ENCODE measurements at places on chromosomes 1 and 21.

- DNase-seq = no peak
Measured at GRCh38 chr1:29289493-29289892, 53.2 kb downstream of the PTPRU start.

DNA sequence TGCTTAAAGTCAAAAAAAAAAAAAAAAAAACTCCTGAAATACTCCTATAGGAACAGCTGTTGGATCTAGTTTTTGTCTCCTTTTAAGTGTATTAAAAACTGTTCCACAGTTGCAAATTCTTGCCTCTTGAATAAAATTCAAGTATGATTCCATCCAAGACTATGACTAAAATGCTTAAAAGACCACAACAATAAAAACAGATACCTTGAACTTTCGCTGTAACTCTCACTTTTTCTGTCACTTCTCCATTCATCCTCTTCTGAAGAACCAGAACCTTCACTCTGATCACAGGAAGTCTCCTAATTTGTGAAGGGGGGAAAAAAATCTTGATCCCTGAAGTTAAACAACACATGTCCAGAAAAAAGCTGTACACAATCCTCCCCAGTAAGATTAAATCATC is 55.0 kb upstream of the PSMG1 start:
- no peak for DNase-seq

GRCh38 chr1:1941868-1942752 is 23.0 kb upstream of the TMEM52 start:
- no peak for DNase-seq

DNA sequence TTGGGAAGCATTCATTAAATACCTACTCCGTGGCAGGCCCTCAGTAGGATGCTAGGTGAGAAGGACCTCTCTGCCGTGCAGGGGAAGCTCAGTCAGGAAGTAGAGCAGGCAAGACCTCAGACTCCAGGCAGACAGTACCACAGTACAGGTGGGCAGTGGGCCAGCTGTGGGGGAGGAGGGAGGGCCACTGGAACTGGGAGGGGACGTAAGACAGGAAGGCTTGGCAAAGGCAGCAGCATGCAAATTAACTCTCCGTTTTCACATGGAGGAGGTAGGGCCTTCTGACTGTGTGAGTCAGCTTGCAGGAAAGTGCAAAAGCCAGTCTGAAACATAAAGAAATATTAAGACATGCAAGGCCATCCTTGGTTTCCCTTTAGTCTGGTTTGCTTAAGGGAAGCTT is 157.7 kb downstream of the TRIM33 start:
- DNase-seq = no peak

- no peak for DNase-seq
Measured at GRCh38 chr1:11413986-11414391, 65.0 kb upstream of the DISP3 start.

GRCh38 chr1:27097484-27097917 is 57.4 kb downstream of the SLC9A1 start:
- peak; percentile 68 for DNase-seq

- DNase-seq = no peak
Measured at GRCh38 chr1:200429221-200429751, 19.4 kb upstream of the ZNF281 start.

GRCh38 chr1:99282536-99282935 is 18.2 kb downstream of the PLPPR4 start:
- no peak for DNase-seq

GRCh38 chr1:173258479-173259264 is 51.5 kb upstream of the TNFSF4 start:
- DNase-seq = no peak

- no peak for DNase-seq
Measured at GRCh38 chr1:67169496-67169895, 3.2 kb downstream of the IL23R start.

DNA sequence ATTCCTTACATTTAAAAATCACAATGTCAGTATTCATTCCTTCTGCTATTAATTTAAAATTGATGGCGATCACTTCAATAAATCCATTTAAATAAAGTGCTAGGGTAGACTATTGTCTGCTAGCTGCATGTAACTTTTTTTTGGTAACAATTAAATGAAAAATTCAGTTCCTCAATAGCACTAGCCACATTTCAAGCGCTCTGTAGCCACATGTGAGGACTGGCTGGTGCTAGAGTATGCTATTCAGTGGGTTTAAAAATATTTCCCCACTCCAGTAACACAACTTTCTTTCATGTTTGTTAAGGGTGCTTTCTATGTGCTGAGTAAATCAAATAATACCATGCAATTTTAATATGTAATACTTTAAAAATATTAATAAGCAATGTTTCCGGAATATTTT is 108.2 kb downstream of the LTN1 start:
- DNase-seq = no peak

- DNase-seq = no peak
Measured at GRCh38 chr1:65395887-65396612, 24.4 kb upstream of the LEPR start.

GRCh38 chr1:20555758-20556120 is 3.4 kb downstream of the FAM43B start:
- DNase-seq = no peak

GRCh38 chr1:63674238-63674864 is 81.1 kb downstream of the PGM1 start:
- no peak for DNase-seq

DNA sequence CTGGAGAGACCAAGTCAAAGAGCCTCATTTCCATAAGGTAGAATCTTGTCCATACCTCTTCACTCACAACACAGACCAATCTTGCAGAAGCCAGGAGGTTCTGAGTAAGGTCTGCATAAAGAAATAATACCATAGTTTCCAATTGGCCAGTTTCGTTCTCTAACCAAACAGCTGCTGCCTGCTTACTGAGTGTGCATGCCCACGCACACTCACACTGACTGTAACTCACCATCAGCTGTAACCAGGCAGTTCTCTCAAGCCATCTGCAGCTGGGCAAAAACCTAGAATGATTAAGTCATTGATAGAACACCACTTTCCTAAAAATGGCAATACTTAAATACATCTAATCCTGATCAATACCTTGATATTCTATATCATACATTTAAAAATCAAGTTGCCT is 106.6 kb upstream of the VAV3 start:
- DNase-seq = no peak

DNA sequence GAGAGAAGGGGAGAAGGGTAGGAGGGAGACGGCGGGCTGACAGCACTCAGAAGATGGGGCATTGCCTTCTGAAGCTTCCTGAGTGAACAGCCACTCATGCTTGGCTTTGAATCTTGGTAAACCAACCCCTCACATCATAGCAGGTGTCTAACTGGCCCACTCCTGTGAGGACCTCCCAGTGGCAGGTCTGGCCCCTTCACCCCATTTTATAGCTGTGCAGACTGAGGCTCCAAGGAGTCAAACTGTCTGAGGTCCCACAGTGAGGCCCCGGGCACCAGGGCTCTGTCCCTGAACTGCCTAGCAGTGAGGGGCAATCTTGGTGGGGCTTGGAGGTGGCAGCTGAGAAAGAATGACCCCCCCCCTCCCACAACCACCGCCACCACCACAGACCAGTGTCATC is 41.0 kb downstream of the SDC3 start:
- DNase-seq = no peak

- DNase-seq = no peak
Measured at GRCh38 chr1:10691740-10692125, 104.7 kb downstream of the CASZ1 start.

GRCh38 chr21:42151948-42152220 is 67.1 kb upstream of the ABCG1 start:
- no peak for DNase-seq

Measured in stimulated activated CD4-positive, alpha-beta T cell treated with anti-CD3 and anti-CD28 coated beads, Interleukin-1b, Interleukin-23, amount 100 ng/mL, for 4 hours (primary cell).